Daoy (cell line): ENCODE measurements at places on chromosomes 13 and 19.

DNA sequence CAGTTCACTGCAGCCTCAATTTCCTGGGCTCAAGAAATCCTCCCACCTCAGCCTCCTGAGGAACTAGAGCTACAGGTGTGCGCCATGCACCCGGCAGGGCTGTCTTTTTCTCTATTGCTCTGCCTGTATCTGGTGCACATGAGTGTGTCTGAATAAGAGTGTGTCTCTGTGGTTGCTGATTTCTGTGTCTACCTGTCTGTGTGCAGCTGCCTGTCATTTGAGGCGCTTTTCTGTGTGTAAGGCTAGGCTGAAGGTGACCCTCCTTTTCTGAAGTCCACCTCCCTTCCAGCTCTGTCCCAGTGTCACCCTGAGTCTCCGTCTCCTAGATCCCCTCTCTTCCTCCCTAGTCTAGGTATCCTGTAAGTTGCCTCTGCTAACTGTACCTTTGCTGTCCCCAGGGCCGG is 1.5 kb upstream of the PRR12 start:
- DNase-seq: no peak

DNA sequence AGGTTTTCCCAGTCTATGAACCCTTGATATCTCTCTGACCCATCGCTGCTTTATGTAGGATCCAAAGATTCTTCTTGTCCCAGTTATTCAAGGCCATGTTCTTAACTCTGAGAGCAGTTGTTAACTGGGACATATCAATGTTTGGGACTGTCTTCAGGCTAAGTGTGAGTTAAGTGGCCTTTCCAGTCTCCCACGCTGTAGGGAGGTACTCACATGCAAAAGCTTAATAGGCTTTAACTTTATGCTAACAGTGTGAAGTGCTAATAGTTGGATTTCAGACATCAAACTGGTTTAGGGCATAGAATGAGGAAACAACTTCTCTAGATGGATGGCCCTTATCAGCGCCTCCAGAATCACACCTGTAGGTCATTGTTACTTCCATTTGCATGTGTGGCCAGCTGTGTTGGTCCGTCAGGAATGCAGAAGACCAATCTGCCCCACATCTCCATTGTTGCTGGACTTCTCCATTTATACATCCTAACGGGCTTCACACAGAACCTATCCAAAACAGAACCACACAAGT is 104.7 kb upstream of the MBNL2 start:
- DNase-seq: no peak

GRCh38 chr13:42751693-42752092 is 29.7 kb upstream of the FAM216B start:
- no peak for DNase-seq

GRCh38 chr19:782185-782877 is 14.9 kb upstream of the PTBP1 start:
- peak; percentile 70 for DNase-seq

DNA sequence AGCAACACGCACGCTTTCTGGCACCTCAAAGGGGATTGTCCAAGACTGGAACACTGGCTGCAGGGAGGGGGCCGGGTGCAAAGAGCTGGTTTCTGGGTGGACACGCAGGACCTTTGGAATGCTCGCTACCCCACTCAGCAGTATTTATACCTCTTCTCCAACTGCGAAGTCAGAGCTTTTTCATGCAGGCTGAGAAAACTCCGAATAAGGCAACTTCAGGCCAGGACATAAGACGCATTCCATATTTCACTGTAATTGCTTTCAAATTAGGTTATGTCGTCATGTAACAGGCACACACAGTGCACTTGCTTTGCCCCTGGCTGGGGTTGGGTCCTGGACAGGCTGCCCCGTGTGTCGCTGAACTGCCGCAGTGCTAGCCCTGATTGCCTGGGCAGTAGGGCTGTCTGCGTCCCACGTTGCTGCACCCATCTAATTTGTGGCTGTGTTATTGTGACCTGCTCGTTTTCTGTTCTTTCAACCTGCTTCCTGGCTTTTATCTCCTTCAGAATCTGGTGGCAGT is 44.5 kb downstream of the ACTN4 start:
- DNase-seq: peak; percentile 93

GRCh38 chr13:34363266-34363665 is 545.3 kb downstream of the RFC3 start:
- no peak for DNase-seq

DNA sequence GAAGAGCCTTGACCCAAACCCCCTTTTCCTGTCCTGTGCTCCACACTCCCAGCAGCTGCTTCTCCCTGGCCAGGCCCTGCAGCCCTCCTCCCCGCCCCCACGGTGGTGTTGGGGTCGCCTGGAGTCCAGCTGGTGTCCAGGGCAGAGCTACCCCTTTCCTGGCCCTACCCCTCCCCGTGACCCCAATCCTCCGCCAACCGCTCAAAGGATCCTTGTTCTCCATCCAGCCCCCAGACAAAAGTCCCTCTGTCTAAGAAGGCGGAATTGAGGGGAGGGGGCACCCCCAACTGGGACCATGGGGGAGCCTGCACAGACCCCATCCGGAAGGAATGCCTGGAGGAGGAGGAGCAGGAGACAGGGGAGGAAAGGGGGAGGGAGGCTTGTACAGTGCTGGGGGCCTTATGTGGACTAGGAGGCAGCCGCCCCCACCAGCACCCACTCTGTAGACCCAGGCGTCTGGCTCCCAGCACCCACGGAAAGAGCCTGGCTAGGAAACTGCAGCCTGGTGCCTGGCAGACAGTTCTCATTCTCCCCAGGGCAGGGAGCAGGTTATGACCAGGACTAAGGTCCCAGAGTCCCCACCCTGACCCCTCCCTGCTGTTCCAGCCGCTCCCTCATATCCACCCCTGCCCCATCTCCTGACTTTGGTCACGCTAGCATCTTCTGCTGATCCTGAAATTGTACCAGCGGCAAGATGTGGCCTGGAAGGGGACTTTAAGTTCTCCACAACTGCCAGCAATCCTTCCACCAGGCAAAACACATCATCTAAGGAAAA is at the start of gene FXYD3:
Gene FXYD3, plus strand, starts transcription at position 647 of the 775 bp plus-strand sequence. CDS start 3,554 bp downstream, outside the sequence.
- no peak for DNase-seq

DNA sequence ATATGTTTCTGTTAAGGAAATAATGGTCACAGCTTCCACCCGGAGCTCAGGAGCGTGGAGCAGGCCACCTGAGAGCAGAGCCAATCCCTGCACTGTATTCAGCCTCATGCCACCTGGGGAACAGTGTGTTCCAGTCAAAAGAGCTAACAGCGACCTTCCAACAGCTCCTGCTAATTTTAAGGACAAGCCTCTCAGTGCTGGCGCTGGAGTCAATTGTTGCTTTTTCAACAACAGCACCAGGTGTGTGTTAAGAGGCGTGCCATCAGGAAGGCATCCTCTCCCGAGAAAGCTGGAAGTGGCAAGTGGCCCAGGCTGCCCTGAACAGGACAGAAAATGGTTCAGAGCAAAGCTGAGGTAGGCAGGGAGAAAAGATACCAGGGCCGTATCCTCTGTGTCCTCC is 102.0 kb downstream of the CACNA1A start:
- no peak for DNase-seq

DNA sequence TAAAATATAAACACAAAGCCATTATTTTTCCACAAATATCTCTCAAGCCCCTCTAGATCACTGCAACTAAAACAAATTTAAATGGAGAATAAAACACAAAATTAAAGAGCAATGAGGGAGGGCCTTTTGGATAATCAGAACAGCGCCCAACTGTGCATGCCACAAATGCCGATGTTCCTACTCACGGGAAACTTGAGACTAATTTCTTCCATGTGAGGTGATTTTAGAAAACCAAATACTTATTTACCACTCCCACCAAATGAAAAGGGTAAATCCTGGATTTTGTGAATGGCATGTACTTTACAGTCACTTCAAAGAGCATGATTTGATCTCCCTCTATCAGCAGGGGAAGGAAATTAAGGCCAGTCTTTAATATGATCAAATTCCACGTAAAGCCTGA is 74.8 kb downstream of the SLC7A1 start:
- peak; percentile 70 for DNase-seq

GRCh38 chr19:9673912-9674662 is 813 bp downstream of the ZNF562 start:
- peak; percentile 25 for DNase-seq

DNA sequence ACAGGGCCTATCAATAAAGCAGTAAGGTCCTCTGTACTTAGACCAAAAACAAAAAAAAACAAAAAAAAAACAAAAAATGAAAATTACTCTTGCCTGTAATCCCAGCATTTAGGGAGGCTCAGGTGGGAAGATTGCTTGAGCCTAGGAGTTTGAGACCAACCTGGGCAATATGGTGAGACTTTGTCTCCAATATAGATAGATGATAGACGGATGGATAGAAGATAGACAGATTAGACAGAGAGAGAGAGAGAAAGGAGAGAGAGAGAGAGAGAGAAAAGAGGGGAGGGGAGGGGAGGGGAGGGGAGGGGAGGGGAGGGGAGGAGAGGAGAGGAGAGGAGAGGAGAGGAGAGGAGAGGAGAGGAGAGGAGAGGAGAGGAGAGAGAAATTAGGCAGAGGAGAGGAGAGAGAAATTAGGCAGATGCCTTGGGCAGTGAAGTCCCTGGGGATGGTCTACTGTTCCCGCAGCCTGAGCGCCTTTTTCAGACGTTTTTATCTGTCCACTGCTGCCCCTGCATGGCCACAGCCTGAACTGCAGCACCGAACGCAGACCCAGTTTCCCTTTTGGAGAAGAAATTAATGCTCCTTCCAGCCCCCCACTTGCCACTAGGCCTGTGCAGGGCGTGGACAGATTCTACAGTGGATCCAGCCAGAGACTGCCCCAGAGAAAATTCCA is 9.8 kb upstream of the ZNF627 start:
- peak; percentile 74 for DNase-seq

DNA sequence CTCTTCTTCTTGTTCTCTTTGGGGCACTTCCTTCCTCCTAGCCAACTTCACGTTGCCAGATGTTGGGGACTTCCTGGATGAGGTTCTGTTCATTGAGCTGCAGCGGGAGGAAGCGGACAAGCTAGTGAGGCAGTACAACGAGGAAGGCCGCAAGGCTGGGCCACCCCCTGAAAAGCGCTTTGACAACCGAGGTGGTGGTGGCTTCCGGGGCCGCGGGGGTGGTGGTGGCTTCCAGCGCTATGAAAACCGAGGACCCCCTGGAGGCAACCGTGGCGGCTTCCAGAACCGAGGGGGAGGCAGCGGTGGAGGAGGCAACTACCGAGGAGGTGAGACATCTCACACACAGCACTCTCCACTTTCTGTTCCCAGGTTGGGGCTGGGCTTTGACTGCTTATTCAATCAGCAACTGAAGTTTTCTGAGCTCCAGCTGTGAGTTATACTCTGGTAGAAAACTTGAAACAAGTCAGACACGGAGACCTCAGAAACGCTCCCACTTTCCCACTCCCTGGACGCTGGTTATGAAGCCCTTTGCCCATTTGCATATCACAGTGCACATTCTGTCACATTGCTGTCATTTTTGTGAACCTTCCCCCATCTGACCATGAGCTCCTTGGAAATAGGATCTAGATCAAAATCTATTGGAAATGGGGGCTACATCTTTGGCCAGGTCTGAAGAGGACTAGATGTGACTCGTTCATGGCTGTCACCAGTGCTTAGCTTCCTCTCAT is 7.2 kb upstream of the CCDC97 start:
- DNase-seq: no peak

DNA sequence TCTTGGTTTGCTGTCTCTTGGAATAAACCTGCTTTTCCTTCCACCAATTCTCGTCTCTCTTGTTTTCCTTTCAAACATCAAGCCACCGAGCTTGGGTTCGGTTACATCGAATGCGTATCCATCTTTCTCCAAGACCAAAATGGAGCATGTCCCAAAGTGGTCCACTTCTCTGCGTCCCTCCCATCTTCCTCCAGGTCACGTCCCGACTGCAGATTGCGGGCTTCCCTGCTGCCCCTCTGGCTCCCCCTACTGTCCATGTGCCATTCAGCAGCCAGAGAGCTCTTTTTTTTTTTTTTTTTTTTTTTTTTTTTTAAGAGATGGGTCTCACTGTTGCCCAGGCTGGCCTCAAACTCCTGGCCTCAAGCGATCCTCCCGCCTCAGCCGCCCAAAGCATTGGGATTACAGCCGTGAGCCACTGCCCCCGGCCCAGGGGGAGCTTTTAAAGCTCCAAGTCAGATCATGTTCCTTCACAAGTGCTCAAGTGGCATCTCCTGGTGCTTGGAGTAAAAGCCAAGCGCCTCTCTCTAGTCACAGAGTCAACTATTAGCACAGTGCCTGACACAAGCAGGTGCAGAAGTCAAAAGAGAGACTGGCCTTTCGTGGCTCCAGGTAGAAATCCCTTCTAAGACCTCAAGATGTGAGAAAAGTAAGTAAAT is 10.0 kb downstream of the COL5A3 start:
- DNase-seq: peak; percentile 82

DNA sequence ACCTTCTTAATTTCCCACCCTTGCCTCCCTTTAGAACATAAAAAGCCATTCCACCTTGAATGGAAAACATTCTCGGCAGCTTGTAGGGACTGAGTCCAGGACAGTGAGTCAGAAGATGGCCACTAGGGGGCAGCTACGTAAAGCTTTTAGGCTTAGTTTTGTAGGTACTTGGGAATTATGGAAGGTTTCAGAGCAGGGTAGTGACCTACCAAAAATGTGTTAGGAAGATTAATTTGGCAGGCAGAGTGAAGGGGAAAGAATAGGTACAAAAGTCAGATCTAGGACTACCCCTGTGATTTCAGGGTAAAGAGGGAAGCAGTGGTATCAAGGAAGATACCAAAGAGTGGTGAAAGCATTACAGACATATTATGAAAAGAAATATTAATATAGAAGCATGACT is 198.4 kb downstream of the NDFIP2 start:
- DNase-seq: peak; percentile 50

DNA sequence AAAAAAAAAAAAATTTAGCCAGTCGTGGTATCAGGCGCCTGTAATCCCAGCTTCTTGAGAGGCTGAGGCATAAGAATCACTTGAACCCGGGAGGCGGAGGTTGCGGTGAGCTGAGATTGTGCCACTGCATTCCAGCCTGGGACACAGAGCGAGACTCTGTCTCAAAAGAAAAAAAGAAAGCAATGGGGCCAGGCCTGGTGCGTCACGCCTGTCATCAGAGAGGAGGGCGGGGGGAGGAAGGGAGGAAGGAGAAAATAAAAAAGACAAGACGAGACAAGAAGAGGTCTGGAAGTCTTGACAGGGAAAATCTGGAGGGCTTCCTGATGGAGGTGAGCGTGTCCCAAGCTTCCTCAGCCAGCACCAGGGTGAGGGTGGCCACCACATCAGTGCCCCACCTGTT is 54.9 kb upstream of the PTPRS start:
- DNase-seq: peak; percentile 51

GRCh38 chr13:26698392-26699196 is 62.0 kb downstream of the GPR12 start:
- peak; percentile 68 for DNase-seq

DNA sequence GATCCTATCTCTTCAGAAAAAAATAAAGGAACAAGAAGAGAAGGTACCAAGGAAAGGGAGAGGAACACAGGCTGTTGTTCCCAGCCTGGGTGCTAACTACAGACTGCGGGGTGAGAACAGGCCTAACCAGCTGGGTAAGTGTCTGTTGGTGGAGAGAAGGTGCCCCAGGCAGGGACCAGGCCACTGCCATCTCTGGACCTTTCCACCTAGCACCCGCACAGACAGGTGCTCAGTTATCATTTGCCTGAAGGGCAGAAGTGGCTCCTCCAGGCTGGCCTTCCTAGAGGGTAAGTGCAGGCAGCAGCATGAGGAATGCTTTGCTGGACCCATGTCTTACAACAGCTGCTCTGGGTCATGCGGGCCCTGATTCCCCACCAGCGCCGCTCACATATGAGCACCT is 10.1 kb downstream of the DNMT1 start:
- no peak for DNase-seq
